Erythroblast (primary cell): ENCODE measurements at places on chromosomes 3 and 15.

DNA sequence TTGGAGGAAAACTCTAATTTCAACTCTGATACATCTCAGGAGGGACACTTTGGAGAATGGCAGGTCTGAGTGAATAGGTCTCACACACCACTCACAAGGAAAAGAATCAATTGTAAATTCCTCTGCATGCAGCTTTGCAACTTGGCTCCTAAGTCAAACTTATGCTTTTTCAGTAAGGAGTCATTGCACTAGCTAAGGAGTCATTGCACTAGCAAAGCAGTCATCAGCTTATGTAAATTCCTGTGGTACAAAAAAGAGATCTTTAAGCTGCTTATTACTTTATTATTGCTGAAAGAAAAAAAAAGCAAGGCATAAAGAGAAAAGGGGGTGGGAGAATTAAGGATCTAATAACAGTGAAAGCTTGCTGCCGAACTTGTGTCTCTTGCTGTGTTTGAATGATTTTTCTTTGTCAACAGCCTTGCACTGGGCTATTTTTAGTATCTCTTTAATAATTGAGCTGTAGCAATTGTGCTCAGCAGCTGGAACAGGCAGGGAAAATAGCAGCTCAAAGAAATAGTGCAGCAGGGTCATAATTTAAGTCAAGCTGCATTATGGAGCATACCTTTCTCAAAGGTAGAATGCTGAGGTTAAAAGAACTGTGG is 154.3 kb upstream of the ARPP21 start:
- DNase-seq, result no peak

- no peak for DNase-seq
These were observed 42.0 kb upstream of the CTDSPL2 start for GRCh38 chr15:44385344-44385942.

DNA sequence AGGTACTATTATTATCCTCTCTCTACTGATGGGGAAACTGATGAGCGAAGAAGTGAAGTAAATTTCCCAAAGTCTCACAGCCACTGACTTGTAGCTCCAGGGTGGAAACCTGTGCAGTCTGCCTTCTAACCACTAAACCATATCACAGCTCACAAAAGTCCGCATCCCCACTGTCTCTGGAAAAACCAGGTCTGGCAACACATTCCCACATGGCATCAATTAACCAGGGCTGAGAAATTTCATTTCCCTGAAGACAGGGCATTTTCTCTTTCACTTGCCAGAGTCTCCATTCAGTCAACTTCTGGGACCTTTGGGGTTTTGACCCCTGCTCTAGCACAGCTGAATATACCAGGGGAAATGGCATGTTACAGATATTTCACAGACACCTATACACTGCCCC is 26.5 kb downstream of the FBXO40 start:
- no peak for DNase-seq

DNA sequence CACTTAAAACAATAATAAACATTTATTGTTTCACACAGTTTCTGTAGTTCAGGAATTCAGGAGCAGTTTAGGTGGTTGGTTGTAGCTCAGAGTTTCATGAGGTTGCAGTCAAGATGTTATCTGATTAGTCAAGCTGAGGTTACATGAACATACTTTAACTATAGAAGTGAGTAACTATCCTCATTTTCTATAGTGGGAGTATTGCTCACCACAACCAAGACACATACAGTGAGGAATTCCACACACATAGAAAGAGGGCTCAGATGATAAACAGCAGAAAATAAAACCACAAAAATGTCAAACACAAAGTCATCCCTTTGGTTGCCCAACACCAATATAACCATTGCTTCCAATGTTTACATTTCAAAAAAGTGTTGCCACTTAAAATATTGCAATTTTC is 13.6 kb downstream of the SCN11A start:
- no peak for DNase-seq

GRCh38 chr3:125512135-125512920 is 7.7 kb downstream of the SNX4 start:
- peak; percentile 68 for DNase-seq

DNA sequence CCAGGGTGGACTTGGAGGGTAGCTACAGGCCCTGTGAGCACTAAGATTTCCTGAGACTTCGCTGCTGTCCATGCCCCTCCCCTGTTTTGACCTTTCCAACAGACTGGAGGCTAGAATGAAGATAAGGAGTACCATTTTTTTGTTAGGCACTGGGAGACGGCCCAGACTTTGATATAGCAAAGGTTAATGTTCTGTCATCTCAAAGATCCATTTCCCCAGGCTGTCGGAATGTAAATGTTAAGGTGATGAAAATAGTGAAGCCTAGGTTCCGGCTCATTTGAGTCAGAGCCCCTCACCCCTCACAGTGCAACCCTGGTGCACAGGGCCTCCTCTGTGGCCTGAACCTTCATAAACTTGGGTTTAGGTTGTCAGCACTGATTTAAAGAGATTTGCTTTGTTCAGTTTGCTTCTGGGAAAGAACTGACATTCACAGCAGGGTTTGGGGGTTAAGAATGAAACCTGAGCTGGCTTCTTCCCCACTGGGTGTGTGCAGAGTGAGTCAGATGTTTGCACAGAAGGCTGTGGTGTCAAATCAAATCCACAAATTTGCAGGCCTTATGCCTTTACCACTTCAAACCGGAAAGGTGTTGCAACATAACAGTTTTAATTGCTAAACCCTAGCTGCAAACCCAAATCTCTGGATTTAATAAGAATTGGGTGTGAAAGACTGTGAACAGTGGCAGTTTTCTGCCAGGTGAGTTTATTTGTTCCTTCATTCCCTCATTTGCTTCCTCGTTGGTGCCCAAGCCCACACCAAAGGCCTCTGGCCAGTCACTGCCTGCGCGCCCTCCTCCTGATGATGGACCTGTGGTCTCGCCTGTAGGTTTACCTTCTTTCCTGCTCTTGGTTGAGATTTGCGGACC is 20.6 kb upstream of the KCTD6 start:
- DNase-seq, result no peak

GRCh38 chr3:47504113-47504512 is 9.4 kb downstream of the ELP6 start:
- DNase-seq, result no peak

DNA sequence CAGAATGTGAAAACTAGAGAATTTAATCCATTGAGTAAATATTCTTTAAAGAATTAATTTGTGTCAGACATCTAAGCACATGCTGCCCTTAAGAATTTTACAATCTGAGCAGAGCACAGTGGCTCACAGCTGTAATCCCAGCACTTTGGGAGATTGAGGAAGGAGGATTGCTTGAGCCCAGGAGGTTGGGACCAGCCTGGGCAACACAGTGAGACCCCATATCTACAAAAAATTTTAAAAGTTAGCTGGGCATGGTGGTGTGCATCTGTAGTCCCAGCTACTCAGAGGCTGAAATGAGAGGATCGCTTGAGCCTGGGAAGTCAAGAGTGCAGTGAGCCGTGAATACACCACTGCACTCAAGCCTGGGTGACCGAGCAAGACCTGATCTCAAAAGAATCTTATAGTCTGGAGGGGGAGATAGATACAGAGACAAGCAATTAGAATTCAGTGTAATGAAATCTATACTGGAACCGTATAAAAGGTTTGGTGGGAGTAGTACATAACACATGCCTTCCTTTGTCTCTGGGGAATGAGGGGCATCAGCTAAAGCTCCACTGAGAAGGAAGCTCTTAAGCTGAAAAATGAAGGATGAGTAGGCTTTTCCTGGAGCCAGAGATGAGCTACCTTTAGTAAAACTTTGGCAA is 21.2 kb downstream of the ATP11B start:
- no peak for DNase-seq

DNA sequence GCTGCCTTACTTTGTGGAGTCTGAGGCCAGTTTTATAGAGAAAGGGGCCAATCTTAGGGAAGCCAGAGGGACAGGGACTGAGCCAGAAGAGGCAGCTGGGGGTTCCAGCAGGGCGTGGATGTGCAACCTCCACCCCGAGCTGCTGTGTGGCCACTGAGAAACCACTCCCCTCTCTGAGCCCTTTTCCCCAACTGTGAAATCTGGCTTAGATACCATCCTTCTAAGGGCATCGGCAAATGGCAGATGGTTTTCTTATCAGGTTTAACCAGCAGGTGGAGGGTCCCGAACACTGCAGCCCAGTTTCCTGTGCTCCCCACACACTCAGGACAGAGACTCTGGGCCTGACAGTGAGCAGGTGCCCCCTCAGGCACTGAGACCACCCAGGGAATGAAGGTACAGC is 55.8 kb upstream of the SLC6A6 start:
- no peak for DNase-seq

GRCh38 chr15:66842710-66843441 is 140.8 kb downstream of the SMAD6 start:
- DNase-seq, result peak; percentile 61

DNA sequence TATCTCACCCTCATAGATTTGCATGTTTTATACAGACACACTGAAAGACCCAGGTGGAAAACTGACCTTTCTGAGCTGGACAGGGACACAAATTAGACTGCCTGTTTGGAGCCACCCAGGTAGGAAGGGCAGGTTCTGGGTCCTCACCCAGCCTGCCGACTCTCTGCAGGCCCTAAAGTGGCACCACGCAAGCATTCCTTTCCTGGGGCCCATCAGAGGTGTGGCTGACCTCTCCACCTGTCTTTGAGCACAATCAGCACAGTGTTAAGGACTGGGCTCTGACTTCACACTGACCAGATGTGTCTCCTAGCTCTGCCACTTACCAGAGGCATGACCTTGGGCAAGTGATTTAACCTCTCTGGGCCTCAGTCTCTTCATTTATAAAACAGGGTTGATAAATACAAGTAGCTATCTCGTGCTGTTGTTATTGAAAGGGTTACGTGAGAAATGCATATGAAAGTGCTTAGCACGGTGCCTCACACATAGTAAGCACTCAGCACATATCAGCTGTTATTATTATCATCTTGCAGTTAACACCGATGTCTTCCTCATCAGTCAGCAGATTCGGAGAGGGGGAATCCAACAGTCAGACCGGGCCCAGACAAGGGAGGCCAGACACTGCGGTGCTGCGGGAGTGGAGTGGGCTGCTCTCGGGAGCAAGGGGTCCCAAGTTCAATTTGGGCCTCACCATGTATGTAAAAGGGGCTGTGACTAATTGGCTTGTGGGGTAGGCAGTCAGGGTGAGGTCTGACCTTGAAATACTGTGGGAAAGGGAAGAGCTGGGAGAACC is 2.0 kb upstream of the TBC1D2B start:
- DNase-seq, result no peak

- DNase-seq, result no peak
These were observed 76.0 kb downstream of the ZNF609 start for GRCh38 chr15:64536244-64536836.

DNA sequence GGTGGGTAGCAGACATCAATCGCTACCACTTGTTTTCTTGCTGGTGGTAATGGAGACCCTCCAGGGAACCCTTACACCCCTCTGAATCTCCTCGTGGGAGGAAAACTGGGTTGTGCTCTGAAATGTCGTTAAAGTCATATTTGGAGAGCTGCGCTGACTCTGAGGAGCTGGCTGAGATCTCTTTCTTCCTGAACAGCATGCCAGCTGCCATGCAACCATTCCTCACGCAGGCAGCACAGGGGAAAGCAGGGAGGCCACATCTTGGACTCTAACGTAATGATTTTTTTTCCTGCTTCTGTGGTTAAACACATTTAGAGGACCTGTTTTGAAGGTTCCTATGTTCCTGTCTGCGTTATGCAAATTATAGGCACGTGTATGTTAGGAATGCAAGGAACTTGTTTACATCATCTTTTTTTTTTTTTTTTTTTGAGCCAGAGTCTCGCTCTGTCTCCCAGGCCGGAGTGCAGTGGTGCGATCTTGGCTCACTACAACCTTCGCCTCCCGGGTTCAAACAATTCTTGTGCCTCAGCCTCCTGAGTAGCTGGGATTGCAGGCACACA is 156.7 kb downstream of the TJP1 start:
- no peak for DNase-seq

GRCh38 chr3:13070391-13071070 is 2.7 kb downstream of the IQSEC1 start:
- DNase-seq, result no peak

DNA sequence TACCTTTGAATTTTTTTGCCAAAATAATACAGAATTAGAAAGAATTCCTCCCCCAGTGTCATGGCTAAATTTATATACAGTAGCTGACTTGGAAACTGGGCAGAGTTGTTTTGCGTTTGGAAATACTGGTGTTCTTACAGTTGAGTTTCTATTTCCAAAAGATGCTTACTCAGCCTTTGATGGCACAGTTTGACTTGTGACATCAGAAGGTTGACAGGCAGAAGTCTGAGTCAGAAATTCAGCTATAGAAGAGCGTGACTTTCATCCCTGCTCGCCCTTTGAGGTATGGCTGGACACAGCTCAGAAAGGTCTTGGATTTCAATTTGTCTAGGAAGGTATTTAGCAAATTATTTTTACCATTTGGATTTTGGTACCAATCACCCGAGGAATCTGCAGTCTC is 175.8 kb downstream of the VGLL4 start:
- DNase-seq, result peak; percentile 68

GRCh38 chr3:192655040-192655439 is 72.3 kb downstream of the FGF12 start:
- DNase-seq, result no peak

DNA sequence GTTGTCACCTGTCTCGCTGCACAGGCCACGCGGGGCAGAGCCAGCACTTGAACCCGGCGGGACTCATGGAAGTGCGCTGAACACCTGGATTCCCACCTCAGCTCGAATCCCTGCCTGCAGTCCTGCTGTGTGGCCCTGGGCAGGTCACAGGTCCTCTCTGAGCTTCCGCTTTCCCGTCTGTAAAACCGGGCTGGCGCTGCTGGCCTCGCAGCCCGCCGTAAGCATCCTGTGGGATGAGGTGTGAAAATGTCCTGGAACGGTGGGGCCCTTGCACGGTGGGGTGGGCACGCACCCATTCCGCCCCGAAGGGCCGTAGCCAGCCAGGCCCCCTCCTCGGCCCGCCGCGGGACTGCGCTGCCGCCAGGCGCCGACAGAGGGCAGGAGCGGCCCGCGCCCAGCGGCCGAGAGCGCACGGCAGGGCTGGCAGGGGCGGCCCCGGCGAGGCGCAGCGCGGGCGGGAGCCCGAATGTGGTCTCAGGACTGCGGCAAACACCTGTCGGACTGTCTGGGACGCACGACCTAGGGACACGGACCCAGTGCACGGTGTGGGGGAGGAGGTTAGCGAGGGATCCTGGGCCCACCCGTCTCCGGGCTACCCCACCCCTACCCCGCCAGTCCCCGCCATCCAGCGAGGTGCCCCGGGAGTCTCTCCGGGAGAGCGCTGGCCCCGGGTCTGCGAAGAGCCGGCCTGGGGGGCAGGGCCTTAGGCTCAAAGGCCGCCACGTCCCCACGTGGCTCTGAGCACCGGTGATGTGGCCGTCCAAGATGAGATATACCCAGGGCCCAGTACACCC is 40.4 kb downstream of the DNAJB8 start:
- DNase-seq, result peak; percentile 85

DNA sequence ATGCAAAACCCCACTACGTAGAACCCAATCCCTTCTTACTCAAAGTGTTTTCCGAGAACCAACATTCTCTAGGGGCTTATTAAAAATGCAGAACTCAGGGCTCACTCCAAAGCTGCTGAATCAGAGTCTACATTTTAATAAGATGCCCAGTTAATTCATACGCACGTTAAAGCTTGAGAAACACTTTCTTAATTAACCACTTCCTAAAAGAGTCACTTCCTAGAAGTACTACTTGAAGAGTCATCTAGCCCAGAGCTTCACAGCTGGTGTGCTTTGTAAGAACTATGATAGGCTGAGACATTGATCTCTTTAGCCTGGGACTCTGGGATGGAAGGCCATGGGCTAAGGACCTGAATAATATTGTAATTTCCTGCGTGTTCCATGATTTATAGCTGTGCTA is 9.0 kb downstream of the COL6A5 start:
- no peak for DNase-seq
